ENCODE measurements at places on chromosomes 5 and 9. TPM values are rescaled to one million over a fixed set of nuclear protein-coding genes. Genes with fewer than 3 reads are reported as not detected.

The AK6 gene
- total RNA-seq, result 135 TPM

- no peak for DNase-seq
Measured at GRCh38 chr5:143870871-143871632, 59.1 kb downstream of the HMHB1 start.

GRCh38 chr5:82244151-82244550 lies 34.0 kb downstream of the RPS23 start:
- DNase-seq, result no peak

GRCh38 chr9:92184041-92184564 lies 68.9 kb upstream of the SPTLC1 start:
- no peak for DNase-seq

GRCh38 chr5:151288180-151288579 lies 15.4 kb downstream of the SLC36A3 start:
- no peak for DNase-seq

- no peak for DNase-seq
Measured at GRCh38 chr5:143488381-143488780, 84.9 kb upstream of the NR3C1 start.

DNA sequence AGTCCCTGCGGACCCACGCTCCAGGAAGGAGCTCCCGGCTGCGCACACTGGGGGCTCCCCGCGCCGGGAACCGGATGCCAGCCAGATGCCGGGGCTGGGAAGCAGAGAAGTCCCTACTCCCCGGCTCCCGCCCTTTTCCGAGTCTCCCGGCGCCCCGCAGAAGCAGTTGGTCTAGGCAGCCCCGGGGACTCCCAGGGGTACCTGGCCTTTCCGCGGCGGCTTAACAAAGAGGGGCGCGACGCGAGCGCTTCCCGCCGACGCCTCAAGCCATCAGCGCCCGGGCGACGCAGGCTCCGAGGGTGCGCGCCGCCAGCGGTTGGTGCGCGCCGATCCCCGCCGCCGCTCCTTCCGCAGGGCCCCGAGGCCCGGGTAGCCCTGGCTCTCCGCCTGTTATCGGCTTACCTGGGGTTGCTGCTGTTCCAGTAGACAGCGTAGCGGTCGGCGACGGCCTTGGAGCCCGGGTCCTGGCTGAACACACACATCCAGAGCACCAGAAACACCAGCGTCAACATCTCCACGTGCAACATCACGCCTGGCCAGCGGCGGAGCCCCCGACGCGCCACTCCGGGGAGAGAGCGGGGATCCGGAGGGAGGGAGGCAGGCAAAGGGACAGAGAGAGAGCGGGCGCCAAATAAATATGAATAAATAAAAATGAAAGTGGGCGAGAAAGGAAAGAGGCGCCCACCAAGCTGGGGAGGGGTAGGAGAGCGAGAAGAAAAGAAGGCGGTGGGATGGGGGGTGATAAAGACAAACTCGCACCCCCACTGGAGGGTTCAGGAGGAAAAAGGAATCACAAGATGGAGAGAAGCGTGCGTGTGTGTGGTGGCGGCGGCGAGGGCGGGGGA lies 428 bp downstream of the EFNA5 start:
- DNase-seq, result no peak

GRCh38 chr5:6359555-6360322 lies 18.6 kb downstream of the MED10 start:
- DNase-seq, result no peak

The LRRC70 gene
- 0.38 TPM for total RNA-seq

DNA sequence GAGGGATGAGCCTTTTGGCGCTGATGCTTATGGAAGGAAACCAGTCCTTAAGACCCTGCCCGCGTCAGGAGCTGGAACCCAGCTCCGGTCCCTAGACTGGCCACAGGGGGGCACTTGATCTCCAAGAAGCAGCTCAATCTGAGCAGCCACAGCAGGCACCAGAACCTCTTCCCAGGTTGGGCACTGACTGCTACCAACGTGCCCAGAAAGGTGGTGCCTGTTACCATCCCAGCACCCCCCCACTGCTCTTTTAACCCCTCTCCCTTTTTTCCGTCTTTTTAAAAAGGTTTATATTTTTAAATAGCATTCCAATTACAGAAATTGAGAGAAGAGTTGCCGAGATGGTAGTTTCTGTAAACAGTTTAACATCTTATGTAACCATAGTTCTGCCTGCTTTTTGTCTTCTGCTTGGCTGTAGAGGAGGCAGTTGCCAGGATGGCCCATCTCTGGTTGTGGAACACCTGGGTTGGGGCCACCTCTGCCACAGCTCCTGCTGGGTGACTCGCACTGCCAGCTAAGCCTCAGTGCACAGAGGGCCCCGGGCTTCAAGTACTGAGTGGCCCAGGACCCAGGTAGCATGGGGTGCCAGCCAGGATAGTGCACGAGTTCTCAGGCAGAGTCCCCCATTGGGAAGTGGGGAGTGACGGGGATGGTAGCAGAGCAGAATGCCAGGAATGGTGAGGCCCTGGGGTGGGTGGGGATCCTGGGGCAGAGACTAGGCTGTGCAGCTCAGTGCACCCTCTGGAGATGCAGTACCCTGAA lies 62.8 kb downstream of the PFDN1 start:
- DNase-seq, result peak; percentile 53

GRCh38 chr9:137240841-137241489 lies at the start of gene TUBB4B:
Gene TUBB4B, plus strand, starts transcription at chr9:137241287. Its CDS starts 74 bp downstream, at chr9:137241361.
- DNase-seq, result peak; percentile 96

The PHYKPL gene
- total RNA-seq, result 53.2 TPM

DNA sequence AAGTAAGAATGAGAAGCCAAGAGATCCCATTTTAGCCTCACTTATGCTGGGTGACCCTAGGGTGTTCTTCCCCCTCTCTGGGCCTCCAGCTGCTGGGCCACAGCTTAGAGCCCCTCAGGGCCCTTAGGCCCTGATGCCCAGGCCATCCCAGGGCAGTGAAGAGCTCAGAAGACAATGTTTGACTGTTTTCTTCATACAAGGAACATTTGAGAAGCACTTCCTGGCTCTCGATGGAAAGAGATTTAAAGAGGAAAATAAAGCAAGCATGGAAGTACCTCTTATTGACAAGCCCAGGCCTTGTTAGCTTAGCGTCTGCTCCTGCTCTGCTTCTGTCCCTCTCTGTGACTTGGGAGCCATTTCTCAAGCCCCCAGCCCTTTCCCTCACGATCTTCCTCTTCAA lies 165.9 kb upstream of the SMIM23 start:
- DNase-seq, result no peak

DNA sequence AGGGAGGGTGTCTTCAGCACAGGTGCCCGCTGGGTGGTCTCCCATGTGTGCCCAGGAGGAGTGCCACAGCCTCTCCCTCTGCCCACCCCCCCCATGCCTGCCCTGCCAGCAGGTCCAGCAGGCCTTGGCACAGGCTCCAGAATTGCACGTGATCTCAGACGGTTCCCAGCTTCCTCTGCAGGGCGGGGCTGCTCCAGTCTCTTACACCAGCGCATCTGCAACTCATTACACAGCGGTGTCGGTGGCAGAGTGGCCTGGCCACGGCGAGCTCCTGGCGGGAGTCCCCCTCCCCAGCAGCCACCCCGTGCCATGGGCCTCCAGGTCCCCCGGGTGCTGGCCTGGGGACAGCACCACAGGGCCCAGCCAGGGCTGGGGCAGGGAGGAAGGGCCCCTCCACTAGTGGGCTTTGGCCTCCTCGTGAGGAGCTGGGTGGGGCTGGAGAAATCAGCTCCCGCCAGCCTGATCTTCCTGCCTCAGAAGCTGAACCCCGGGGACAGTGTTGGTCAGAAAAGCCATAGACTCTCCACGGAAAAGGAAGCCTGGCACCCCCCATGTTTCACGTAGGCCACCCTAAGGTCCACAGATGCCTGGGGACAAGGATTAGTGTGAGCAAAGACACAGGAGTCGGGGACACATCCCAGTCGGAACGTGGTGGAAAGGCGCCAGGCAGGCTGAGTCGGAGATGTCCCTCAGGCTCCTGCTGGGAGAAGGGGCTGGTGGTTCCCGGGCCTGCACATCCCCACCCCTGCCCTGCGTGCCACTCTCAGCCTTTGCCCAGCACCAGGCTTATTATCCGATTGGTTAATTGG lies 40.2 kb downstream of the RXRA start:
- DNase-seq, result no peak

The CER1 gene
- total RNA-seq, result not detected

DNA sequence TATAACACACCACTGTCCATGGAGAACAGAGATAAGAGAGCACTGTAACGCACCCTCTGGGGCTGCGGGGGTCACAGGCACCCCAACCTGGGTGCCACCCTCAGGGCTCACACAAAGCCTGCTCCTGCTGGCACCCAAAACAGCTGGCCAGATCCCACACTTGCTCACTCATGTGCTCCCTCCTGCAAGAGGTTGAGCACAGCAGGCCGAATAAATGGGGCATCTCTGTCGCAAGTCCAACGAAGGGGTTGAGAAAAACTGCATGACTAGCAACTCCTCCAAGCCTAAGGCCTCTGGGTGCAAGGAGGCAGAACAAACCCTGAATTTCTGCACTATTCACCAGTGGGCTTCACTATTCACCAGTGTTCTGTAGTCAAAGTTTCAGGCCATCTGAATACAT lies 80.3 kb downstream of the SECISBP2 start:
- DNase-seq, result no peak

DNA sequence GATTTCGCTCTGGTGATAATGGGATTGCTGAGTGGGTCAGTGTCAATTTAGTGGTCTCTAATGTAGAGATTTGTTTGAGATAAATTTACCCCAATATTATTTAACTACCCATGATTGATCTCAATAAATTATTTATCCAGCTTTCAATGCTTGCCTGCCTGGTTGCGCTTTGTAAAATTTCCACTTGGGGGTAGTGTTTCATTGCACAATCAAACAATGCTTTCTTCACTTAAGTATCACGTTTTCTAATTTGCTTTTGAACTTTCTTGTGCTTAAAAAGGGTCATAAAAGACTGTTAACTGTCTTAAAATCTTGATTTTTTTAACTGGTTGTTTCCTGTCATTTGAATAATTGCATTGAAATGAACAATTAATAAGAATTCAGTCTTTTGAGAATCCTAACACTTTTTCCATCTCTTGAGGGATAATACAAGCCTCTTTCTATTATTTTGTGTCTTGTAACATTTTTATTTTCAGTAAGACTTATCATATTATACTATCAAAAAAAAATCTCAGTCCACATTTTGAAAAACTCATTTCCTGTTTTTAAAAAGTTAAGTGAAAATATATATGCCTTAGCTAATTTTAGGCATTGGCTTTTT lies 18.7 kb downstream of the HSD17B4 start:
- no peak for DNase-seq

The SMIM33 gene
- not detected for total RNA-seq

DNA sequence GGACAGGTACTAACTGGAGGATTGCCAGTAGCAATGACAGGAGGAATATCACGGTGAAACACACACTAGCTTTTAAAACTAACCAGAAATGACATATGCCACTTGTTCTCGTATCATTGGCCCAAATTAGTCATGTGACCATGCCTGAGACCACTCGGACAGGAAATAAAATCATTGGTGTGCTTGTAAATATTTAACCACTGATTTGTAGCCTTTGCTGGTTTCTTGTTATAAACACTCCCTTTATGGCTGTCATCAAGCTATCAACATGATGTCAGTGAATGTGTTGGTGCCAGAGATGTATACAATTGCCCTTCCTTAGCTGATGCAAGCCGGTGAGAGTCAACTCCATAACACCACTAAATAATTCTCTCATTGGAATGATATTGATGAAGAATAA lies 123.7 kb upstream of the ANKH start:
- no peak for DNase-seq

The SPATA31D1 gene
- total RNA-seq, result not detected

The SPATA31D4 gene
- not detected for total RNA-seq

The PCDHB12 gene
- not detected for total RNA-seq

The PDCD1LG2 gene
- total RNA-seq, result not detected

DNA sequence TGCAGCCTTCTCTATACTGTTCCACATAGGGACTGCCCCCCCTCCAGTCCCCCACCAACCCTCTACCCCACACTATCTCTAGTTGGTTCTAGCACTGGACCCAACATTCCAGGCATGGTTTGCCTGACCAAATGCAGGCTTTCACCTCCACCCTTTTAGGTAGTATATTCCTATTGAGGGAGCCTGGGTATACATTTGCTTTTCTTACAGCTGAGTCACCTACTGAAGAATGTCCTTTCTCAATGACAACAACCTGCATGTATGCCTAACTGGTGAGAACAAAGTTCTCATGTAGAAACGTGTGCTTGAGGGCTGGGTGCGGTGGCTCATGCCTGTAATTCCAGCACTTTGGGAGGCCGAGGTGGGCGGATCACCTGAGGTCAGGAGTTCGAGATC lies 8.2 kb downstream of the TNIP1 start:
- no peak for DNase-seq

GRCh38 chr9:76475686-76476085 lies 16.7 kb downstream of the GCNT1 start:
- no peak for DNase-seq

The PBX3 gene
- total RNA-seq, result 24.4 TPM

The INSL4 gene
- 0.14 TPM for total RNA-seq

The TXN gene
- total RNA-seq, result 605 TPM

The BARHL1 gene
- not detected for total RNA-seq

The SMIM15 gene
- total RNA-seq, result 86.6 TPM

Measured in activated T-cell treated with anti-CD3 and anti-CD28 coated beads, Interleukin-2, amount 50 U/mL, for 4 hours (primary cell).